ENCODE measurements at places on chromosomes 12 and 14. TPM values are rescaled to one million over a fixed set of nuclear protein-coding genes. Genes with fewer than 3 reads are reported as not detected.
A peak's percentile ranks its signal among the peaks of the same experiment; 100 is the strongest.

DNA sequence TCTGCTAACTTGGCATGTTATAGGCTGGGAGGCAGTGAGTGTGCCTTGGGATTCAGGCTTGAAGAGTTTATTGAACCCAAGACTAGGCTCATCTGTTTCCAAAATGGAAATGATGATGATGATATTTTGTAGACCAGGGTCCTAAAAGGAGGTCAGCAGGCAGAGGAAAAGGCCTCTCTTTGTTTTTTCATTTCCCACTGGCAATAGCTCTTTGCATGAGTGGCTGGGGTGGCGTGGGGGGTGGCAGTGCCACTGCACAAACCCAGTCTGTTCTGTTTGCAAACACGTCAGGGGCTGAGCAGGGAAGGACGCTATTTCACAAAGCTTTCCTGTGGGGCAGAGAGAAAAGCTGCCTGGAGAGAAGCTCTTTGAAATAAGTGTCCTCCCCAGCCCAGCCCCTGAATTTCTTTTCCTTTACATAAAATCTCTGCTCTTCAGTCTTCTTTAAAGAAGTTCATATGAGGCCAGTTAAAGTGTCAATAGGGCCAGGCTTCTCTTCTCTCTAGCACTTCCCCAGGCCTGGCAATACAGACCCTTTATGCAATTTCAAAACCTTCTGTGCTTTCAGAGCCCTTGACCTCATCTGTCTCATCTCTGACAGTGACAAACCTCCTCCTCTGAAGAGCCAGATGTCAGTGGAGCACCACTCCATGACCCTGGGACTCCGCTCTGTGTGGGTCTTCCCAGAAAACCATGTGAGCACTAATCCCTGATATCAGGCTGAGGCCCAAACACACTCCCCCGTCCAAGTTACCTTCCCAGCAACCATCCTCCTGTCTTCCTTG, 72.8 kb downstream of the ZNF664 start:
- DNase-seq, result no peak

- DNase-seq, result no peak
These were observed 26.6 kb downstream of the NUP37 start for GRCh38 chr12:102093319-102093718.

- DNase-seq, result no peak
These were observed 65.5 kb upstream of the PRKD1 start for GRCh38 chr14:29993143-29993542.

GRCh38 chr12:124032265-124032886, 59.4 kb downstream of the ZNF664 start:
- peak; percentile 55 for DNase-seq

The WNT1 gene
- not detected for total RNA-seq

Measured in H4 (cell line).